Hair follicle dermal papilla cell (primary cell): ENCODE measurements at places on chromosomes 2 and 18. TPM values are rescaled to one million over a fixed set of nuclear protein-coding genes. Genes with fewer than 3 reads are reported as not detected.

Gene KCNG2
- total RNA-seq, result not detected in 2 replicates

Gene IL1RL1
- total RNA-seq, result 0.65 and 1.3 TPM in 2 replicates

Gene IL1RL2
- 0.97 and 1.1 TPM in 2 replicates for total RNA-seq

Gene ARL5A
- total RNA-seq, result 51.2 and 57.4 TPM in 2 replicates

Gene REG1B
- total RNA-seq, result not detected in 2 replicates

Gene CIDEA
- not detected in 2 replicates for total RNA-seq

Gene ESPNL
- total RNA-seq, result 0.61 and 3.6 TPM in 2 replicates

Gene APCDD1
- 213 and 511 TPM in 2 replicates for total RNA-seq

Gene ALLC
- not detected in 2 replicates for total RNA-seq

Gene FHL2
- total RNA-seq, result 86.5 and 93.1 TPM in 2 replicates

Gene ZFP36L2
- total RNA-seq, result 32.3 and 32.9 TPM in 2 replicates

Gene COLEC11
- 0.16 TPM in 1 of 2 replicates, not detected in the other for total RNA-seq

Gene NLRC4
- not detected in 2 replicates for total RNA-seq

Gene SGPP2
- total RNA-seq, result 0.12 and 0.32 TPM in 2 replicates

Gene IL18RAP
- not detected in 2 replicates for total RNA-seq

Gene NCKAP1
- 133 and 178 TPM in 2 replicates for total RNA-seq

Gene SCYGR4
- total RNA-seq, result not detected in 2 replicates

Gene COL4A4
- total RNA-seq, result under 0.01 TPM in 2 replicates
